Fibroblast of the aortic adventitia (primary cell): ENCODE measurements at places on chromosomes 7 and 10.

- peak; percentile 43 for DNase-seq
These were observed 165.7 kb upstream of the AHR start for GRCh38 chr7:17132726-17133125.

DNA sequence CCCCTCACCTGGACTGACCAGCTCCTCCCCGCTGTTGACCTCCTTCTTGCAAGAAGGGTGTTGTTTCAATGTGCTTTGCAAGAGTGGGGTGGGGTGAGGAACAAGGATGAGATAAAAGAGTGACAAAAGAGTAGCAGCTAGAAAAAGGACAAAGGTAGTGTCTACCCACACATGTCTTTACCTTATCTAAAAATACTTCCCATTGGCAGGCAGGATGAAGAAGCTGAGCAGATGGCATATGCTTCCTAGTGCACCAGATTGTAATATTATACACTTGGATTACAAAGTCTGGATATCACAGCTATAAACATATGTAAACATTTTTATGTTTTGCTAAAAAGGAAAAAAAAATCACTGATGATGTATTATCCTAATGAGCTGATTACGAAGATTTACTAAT, 34.5 kb downstream of the CHN2 start:
- DNase-seq: no peak

DNA sequence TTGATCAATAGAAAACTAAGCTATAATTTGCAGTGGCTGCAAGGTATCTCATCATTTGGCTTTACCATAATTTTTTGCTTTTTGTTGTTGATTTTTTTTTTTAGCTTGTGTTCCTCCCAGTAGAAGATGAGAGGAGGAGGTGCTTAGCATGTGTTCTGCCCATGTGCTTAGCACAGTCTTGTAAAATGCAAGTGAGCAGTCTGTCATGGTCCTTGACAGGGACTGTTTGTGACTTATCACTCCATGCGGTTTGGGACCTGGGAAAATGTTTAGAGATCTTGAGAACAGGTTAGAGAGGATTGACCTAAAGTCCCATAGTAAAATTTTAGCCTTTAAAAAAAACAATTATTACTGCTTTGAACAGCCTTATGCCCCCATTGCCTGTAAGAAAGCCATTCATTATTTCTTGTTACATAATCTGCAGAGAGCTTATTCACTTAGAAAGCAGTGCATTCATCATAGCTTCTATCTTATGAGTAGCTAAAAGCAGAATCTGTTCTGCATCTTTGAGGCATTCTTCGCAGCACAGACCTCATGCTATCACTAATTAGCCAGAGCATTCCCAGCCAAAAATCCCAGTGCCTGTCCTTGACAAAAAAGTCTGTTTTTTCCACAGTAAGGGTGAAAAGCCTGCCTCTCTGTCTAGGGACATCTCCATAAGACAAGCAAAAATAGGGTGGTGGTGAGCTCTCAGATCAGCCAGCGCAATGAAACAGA, 748.7 kb upstream of the GALNT17 start:
- no peak for DNase-seq

DNA sequence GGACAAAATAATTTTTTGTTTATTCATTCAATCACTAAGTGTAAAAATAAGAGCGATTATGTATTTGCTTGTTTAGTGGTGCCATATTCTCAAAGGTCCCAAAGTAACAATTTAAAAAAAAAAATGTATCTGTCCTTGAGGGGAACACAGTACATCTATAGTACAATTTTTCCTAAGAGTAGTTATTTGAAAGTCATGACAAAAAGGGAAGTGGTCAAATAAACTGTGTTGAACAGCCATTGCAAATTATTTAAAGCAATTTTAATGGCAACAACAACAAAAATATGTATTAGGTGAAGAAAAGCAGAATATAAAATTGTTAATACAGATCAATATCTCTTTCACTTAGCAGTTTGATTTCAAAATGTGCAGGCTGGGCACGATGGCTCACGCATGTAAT, 943.5 kb downstream of the CNTNAP2 start:
- DNase-seq: no peak

- no peak for DNase-seq
These were observed 423.2 kb downstream of the CNTNAP2 start for GRCh38 chr7:146539836-146540235.

GRCh38 chr10:84205049-84205852, 10.9 kb downstream of the CDHR1 start:
- peak; percentile 25 for DNase-seq

- DNase-seq: peak; percentile 31
These were observed 213.6 kb downstream of the DOCK4 start for GRCh38 chr7:111992601-111993000.

- DNase-seq: no peak
These were observed 24.0 kb downstream of the ZNRF2 start for GRCh38 chr7:30308389-30308788.

- DNase-seq: no peak
These were observed 75.9 kb upstream of the NXPH1 start for GRCh38 chr7:8357536-8357935.

DNA sequence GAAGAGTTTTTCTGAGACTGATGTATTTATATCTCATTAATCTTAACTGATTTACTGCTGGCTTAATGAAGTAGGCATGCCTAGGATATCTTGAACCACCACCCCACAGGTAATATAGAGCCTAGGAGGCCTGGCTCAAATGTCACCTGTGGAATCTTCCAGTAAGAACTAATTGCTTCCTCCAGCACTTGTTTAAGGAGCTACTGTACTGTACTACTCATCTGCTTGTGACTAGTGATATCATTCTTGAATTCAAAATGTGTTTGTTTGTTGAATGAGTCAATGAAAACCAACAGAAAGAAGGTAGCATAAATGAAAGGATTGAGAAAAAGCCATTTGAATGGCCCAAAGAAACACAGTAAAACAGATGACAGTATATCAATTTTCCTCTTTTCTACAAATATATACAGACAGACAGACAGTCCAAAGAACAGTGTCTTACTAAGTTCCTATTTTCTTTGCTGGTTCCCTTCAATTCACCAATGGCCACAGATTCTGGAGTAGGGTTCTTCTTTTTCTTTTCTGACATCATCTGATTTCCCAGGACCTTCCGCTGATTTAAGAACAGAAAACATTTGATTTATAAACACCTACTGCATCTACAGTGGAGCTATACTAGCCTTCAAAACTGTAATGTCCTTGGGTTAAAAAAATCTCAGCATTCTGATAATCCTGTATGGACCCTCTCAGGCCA, 43.7 kb upstream of the SLIT1 start:
- peak; percentile 3 for DNase-seq

- no peak for DNase-seq
These were observed 10.9 kb downstream of the MMRN2 start for GRCh38 chr10:86946213-86947155.

- peak; percentile 84 for DNase-seq
These were observed 65.9 kb upstream of the CC2D2B start for GRCh38 chr10:95841661-95842498.

GRCh38 chr7:45601094-45601493, 26.9 kb downstream of the ADCY1 start:
- no peak for DNase-seq

GRCh38 chr7:95601316-95601715, 5.0 kb upstream of the PDK4 start:
- DNase-seq: no peak

GRCh38 chr10:125096371-125096770, 64.0 kb downstream of the CTBP2 start:
- DNase-seq: no peak

GRCh38 chr10:61329854-61330253, 123.3 kb downstream of the TMEM26 start:
- no peak for DNase-seq

- DNase-seq: no peak
These were observed 39.7 kb downstream of the MTPAP start for GRCh38 chr10:30309403-30309802.

- DNase-seq: no peak
These were observed 70.6 kb downstream of the MALRD1 start for GRCh38 chr10:19119191-19119590.

- DNase-seq: no peak
These were observed 33.8 kb upstream of the PDLIM1 start for GRCh38 chr10:95324436-95325268.

DNA sequence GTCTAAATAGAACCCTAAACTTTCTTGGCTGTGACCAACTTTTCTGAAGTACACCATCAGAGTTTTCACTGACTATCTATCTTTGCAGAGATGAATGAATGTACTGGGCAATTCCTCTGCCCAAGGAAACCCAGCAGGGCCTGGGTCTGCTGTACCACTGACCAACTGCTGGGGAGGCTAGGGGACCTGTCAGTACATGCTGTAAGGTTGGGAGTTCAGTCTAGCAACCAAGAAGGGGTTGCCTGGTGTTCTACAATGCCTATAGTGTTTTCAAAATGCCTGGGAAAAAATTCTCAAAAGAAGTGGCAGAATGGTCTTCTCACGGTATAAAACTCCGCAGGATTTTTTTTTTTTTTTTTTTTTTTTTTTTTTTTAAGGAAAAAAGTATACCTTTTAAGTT, 106.3 kb downstream of the NT5C2 start:
- DNase-seq: no peak

DNA sequence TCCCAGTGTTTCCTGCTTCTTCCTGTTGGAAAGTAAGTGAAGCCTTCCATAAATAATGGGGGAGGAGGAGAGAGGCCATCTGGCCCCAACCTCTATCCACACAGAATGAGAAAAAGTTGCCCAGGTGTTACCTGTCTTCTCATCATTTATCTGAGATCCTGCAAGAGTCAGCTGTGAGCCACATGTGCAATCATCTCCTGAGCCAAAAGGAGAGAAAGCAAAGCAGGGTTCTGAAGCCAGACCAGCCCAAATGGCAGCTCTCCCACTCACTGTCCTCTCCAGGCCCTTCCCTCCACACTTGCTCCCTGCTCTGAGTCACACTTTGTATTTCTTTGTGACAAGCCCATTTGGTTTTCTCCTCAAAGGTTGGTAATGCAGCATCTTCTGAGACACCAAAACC, 65.9 kb downstream of the FAM204A start:
- no peak for DNase-seq

GRCh38 chr7:30142710-30143109, 7.9 kb downstream of the MTURN start:
- peak; percentile 89 for DNase-seq

GRCh38 chr10:103896225-103896624, 21.8 kb downstream of the STN1 start:
- peak; percentile 11 for DNase-seq

GRCh38 chr10:124997771-124998623, 56.1 kb downstream of the ZRANB1 start:
- DNase-seq: no peak

- DNase-seq: no peak
These were observed 467.1 kb downstream of the SDK1 start for GRCh38 chr7:3767917-3768777.

DNA sequence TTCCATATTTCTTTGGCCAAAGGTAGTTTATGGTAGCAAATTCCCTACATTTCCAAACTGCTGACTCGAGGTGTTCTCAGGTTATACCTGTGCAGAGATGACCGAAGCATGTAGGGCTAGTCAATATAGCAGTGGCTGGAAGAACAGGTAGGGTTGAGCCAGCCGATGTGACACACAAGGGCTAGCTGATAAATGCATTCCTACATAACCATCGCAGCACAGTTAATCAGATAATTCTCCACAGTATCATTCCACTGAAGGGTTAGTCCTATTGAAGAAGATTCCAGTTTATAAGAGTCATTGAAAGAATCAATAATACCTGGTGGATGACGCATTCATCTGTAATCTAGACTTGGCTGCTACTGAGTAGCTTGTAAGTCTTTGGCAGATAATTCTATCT, 220.0 kb downstream of the KIF20B start:
- no peak for DNase-seq

DNA sequence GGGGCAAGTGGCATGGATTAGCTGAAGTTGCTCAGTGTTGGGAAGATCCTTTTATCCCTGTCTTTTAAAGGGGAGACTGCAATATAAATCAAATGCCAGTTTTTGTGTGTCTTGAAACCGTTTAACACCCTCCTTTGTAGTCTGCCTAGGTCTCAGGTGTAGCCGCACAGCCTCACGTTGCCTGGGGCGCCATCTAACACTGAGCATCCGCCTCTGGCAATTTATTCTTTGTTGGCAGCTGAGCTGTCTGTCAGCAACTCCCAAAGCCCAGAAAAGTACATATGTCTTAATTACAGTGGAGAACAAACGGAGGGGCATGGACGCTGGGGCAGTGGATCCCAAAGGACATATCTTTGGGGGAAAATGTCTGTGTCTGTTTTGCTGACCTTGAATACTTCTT, 254.7 kb downstream of the STK31 start:
- DNase-seq: no peak

DNA sequence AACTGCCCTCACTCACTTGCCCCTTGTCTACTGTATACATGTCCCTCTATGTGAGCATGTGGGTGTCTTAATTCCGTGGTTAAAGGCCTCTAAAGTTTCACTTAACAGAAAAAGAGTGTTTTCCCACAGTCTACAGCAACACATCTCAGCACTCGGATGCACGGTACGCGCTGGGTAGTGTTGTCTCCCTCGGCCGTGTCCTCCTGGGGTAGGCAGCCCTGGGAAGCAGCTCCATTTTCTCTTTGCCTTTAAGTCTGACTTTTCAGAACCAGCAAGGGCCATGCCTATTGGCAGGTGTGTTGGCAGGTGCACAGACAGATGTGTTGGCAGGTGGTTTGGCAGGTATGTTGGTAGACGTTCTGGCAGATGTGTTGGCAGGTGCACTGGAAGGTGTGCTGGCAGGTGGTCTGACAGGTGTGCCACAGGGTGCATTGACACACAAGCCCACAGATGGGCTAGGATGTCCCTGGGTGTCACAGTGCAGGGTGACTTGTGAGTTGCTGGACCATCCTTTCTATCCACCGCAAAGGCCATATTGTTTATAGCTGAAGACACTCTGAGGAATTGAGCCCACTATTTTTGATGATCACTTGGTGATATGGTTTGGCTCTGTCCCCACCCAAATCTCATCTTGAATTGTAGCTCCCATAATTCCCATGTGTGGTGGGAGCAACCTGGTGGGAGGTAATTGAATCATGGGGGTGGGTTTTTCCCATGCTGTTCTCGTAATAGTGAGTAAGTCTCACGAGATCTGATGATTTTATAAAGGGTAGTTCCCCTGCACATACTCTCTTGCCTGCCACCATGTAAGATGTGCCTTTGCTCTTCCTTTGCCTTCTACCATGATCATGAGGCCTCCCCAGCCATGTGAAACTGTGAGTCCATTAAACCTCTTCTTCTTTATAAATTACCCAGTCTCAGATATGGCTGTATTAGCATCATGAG, 296.9 kb downstream of the TNS3 start:
- no peak for DNase-seq
